CMK (cell line): ENCODE measurements at places on chromosomes 2 and 18.

GRCh38 chr2:138649571-138649970, 130.6 kb downstream of the NXPH2 start:
- DNase-seq = no peak

DNA sequence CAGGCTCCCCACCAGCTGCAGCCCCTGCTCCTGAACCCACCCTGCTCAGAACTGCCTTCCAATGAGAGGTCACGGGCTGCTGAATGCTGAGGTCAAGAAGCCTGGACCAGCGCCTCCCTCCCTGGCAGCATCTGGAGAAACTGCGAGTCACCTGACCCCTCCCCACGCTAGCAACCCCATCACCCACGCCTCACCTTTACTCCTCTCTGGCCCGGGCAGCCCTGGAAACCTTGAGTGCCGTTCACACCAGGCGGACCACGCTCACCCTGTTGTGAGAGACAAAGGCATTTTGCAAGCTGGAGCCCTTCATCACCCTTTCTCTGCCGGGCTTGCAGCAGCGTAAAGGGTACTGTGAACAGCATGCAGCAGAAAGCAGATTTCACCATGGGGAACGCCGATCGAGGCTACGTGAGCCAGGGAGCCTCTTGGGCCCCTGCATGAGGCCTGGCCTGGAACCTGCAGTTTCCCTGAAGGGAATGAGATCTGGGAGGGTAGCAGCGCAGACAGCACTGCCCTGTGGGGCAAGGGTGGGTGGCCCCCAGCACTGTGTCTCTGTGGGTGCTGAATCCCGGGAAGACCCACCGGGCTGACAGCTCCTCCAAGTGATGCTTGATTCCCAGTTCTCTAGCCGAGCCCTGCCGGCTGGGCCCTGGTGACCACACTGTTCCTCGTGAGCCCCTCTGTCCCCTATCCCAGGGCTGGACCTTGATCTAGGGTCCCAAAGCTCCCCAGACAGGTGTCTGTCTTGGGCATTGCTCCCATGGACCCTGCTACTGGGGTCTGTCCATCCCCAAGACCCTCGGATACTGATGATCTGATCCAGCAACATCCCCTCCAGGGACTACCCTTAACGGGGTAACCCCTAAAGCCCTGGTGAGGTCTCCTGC, 53.8 kb downstream of the COL6A3 start:
- no peak for DNase-seq

- no peak for DNase-seq
These were observed 674.0 kb downstream of the CNTNAP5 start for GRCh38 chr2:124698979-124699565.

GRCh38 chr2:142190805-142191204, 60.0 kb upstream of the LRP1B start:
- DNase-seq = no peak

GRCh38 chr2:129929321-129930290, 49.9 kb upstream of the RAB6C start:
- no peak for DNase-seq

GRCh38 chr18:21463718-21464117, 136.8 kb downstream of the ESCO1 start:
- no peak for DNase-seq

DNA sequence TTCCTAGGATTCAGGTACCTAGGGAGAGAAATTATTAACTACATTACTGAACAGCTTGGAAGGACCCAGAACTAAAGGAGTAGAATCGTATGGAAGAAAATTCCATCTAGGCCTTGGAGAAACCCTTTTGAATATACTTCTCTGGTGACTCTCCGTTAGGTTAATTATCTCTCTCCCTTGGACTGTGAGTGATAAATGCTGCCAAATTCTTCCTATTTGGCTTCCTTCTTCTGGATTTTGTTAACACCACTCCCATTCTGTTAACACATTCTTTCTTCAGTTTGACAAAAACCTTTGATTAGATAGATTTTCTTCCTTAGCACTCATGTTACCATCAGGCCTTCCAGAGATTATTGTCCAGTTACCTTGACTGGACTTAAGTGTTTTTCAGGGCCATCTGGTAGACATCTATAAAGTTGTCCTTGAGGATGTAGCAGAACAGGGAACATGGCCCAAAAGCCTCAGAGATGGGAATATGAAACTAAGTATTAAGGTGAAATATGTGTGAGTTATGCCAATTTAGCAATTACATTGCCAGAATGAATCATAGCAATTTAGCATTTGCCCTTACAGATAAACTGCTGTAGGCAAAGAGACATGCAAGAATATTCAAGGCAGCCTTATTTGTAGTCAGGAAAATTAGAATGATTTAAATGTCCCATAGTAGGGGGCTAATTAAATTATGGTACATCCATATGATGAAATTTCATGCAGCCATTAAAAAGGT, 6.7 kb downstream of the CYP27A1 start:
- DNase-seq = no peak

DNA sequence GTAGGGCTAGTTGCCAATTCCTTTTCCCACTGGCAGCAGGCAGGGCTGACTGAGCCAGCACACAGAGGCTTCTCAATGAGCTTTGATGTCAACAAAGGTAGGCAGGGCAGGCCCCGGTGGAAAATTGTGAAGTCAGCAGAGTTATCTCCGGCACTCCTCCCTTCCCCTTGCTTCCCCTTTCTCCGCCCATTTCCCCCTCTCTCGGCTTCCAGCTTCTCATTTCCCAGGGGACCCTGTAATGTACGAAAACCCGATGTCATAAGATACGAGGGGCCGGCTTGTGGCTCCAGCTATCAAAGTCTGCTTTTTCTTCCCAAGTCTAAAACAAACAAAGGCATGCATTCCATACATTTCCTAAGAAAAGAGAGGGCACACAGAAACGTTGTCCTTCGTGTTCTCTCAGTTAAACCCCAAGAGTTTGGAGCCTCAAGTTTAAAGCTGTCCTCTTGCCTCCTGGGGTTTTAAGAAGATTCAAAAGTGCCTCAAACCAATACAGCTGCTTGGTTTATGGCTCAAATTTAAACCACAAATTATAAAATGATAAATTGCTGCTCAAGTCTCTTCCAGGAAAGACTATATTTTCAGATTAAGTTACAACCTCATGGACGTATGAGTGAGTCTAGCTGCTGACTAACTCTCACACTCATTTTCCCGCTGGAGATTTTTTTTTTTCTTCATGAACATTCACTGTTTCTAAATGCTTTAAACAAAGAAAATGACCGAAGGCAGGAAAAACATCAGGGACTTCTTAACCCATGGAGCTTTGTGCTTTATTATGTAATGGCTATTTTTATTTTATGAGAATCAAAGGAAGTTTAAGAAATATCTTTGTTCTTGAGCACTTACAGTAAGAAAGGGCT, 27.2 kb upstream of the EML4 start:
- peak; percentile 11 for DNase-seq

DNA sequence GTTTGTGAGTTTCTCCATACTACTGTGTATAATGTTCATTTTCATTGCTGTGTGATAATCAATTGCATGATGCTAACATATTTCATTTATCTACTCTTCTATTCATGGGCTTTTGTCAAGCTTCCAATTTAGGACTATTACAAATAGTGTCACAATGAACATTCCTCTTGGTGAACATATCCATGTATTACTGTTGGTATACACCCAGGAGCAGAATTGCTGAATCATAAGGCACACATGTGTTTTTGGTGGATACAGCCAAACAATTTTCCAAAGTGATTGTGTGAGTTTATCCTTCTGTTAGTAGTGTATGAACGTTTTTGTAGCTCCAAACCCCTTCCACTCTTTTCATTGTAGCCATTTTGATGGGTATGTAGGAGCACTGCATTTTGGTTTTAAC, 101.6 kb upstream of the COPS8 start:
- no peak for DNase-seq

GRCh38 chr2:148914463-148914862, 39.4 kb downstream of the KIF5C start:
- DNase-seq = no peak

DNA sequence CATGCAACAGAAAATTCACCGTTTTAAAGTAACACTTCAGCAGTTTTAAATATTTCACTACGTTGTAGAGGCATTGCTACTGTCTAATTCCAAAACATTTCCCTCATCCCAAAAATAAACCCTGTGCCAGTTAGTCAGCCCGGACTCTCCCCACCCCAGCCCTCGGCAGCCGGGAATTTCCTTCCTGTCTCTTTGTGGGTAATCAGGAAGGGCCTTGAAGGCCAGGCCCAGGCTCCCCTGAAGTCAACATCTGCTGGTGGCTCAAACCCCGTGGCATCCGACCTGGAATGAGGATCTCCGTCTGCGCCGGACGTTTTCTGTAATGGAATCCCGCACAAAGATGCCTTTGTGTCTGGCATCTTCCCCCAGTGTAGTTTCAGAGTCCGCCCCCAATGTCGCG, 219.6 kb downstream of the SNTG2 start:
- DNase-seq = no peak

DNA sequence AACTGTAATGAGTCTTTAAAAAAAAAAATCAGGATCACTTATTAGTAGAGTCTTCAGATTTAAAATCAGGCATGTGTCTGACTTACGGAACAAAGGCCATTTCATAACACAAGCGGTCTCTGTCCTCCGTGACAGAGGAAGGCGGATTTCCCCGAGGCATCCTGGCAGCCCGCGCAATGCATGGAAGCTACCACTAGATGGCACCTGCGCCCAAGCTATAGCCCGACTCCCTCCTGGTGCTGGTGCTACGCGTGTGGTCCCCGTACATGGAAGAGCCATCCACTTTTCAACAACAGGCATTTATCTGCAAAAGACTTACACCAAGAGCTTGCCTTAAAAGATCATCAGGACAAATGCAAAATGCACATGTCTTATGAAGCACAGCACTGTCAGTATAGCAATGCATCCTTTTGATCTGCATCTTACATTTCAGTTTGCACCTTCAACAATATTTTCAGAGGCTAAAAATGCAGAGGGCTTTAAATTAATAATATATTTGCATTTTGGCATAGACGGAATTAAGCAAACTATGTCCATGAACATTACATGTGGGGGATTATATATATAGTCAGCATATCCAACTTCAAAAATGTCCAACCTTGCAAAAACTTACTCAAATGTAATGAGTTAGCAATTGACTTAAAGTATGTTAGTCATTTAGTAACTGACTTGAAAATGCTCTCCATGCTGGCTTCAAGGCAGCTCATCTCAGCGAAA, 96.0 kb downstream of the ZNF516 start:
- peak; percentile 34 for DNase-seq

DNA sequence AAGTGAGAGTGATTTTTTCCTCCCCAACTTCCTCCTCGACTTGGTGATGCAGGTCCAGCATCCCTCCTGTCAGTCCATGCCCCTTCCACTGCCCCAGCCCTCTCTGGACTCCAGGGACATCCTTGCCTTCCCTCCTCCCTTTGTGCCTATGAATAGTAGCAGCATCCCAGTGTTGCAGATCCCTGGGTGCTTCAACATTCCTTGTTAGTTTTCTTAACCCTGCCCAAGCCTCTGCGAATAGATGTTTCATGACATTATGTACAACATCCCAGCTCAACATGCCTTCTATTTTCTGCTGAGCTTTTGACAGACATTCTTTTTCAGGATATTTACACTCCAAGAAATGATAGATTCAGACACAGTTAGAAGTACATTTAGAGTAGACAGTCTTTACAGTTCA, 35.3 kb upstream of the CCDC150 start:
- DNase-seq = no peak

- DNase-seq = no peak
These were observed 109.8 kb downstream of the AP1S3 start for GRCh38 chr2:223727562-223727961.

DNA sequence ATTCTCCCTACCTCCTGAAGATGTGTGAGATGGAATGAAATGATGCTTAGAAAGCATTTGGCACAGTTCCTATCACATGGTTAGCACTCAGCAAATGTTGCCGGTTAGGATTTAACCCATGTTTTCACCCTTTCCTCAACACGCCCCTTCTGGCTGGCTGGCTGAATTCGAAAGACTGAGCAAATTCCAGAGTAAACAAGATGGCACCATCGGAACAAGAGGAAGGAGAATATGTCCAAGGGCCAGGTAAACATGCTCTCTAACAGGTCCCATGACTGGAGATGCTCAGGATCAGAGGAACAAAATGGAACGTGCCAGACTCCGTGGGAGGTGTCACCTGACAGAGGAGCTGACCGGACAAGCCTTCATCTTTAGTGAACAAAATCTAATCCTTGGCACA, 145.6 kb downstream of the ANKRD44 start:
- no peak for DNase-seq

GRCh38 chr18:49169037-49169521, 218.3 kb upstream of the SMAD7 start:
- DNase-seq = no peak

- no peak for DNase-seq
These were observed 73.9 kb upstream of the MC2R start for GRCh38 chr18:13989199-13989598.

DNA sequence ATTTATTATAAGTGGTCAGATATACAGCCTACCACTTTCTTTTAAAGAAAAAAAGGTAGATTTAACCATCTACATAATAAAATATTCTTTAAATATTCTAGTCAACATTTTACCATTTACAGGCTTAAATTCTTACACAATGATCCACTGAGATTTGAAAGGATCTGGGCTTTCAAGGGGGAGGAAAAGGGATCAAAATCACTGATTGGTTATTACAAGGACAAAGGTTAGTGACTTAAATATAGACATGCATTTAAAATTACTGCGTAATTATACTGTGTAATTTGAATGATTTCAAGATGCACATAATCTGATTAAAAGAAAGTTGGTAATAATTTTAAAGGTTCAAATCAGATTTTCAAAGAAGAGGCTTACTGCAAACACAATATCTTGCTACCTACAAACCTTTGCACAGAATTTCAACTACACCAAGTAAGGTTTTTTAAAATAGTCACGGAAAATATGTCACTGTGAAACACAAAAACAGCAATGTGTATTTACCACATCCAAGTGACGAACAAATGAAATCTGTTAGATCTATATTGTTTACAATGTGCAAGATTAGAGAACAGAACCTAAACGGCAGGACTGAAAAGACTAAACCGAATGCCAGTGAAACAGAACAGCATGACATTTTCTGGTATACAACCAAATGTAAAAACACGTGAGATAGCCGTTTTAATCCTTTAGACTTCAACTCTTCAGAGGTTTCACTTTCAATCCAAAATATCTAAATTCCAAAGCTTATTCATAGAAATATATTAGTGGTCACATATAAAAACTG, 40.8 kb downstream of the RTN4 start:
- no peak for DNase-seq

GRCh38 chr2:238861013-238861730, 13.3 kb downstream of the TWIST2 start:
- DNase-seq = no peak

- DNase-seq = no peak
These were observed 410.4 kb downstream of the MEIS1 start for GRCh38 chr2:66845307-66845706.

GRCh38 chr18:23212161-23212560, 76.9 kb downstream of the CABLES1 start:
- DNase-seq = no peak
